D341Med (cell line): ENCODE measurements at places on chromosomes 13 and 19.

- no peak for DNase-seq
Observed at GRCh38 chr13:44271473-44271872, 102.2 kb upstream of the SERP2 start.

- peak; percentile 97 for DNase-seq
Observed at GRCh38 chr19:53394974-53395839, at the start of gene ZNF765. TSS of gene ZNF765 (plus strand) at chr19:53395149. CDS start at chr19:53398016, 2,867 bp downstream.

- peak; percentile 34 for DNase-seq
Observed at GRCh38 chr13:74136084-74136658, 2.0 kb upstream of the KLF12 start.

DNA sequence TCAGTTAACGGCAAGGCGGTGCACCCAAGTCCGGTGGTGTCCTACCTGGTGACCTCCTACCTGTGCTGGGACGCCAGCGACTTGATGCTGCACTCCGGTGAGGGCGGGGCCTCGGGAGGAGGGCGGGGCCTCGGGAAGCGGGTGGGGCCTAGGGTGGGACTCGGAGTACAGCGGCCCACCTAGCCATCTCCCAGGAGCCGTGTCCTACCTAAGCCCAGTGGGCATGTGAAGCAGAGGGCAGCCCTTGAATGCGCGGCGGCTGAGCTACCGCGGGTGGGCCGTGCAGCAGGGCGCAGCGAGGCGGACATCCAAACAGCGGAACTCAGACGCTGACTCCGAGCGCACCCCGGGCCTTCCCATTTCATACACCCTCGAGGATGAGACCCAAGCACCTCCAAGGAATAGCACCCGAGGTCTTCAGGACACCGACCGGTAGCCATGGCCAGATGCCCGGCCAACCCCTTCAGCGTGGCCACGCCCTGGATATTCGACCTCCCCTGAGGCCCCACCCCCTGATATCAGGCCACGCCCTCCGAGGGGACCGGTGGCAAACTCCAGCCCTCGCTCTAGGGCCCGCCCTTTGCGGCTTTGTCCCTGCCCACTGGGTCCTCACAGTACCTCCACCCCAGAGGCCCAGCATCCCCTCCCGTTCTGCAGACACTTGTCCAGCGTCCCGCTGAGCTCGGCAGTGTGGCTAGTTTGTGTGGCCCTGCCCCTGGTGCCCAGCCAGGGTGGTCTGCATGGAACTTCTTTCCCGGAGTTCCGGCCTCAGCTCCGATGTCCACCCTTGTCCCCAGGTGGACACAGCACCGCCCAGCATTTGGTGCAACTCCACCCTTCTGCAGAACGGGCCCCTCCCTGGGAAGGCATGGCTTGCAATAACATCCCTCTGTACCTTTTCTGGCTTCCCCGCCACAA lies 5.4 kb downstream of the KLK1 start:
- peak; percentile 62 for DNase-seq

GRCh38 chr19:14165990-14166830 lies 29.8 kb upstream of the ASF1B start:
- DNase-seq: no peak

- DNase-seq: no peak
Observed at GRCh38 chr19:48868114-48868886, at the start of gene PLEKHA4. TSS of gene PLEKHA4 (minus strand) at chr19:48868617. CDS start at chr19:48867620, 997 bp downstream.

GRCh38 chr19:42424712-42425131 lies 2.5 kb downstream of the LIPE start:
- DNase-seq: peak; percentile 45

- no peak for DNase-seq
Observed at GRCh38 chr19:296476-297225, 5.4 kb upstream of the PLPP2 start.

DNA sequence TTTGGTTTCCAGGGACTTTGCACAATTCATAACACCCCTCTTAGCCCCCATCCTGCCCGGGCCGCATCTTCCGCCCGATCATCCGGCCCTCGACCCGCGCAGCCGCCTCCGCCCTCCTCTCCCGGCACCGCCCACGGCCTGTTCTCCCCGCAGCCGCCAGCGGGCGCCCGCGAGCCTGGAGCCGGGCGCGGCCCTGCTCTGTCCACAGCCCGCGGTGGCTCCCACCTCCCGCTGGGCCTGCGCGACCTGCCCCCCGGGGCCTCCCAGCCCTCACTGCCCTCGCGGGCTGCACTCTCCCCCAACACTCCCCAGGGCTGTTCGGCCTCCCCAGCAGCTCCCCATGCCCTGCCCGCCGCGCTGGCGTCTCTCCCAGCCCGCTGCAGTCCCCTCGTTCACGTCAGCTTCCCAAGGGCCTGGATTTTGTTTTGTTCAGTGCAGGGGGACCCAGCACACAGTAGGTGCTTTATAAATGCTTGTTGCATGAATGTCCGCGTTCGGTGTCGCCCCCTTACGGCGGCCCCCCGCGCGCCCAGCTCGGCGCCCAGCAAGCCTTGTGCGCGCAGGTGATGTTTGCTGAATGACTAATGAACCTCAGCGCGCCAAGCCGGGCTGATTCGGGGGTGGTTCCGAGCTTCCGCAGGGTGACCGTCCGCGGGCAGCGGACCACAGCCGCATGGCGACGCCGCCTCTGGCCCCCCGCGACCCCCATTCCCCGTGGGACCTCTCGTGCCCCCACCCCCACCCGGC lies 4.6 kb upstream of the APC2 start:
- peak; percentile 94 for DNase-seq

DNA sequence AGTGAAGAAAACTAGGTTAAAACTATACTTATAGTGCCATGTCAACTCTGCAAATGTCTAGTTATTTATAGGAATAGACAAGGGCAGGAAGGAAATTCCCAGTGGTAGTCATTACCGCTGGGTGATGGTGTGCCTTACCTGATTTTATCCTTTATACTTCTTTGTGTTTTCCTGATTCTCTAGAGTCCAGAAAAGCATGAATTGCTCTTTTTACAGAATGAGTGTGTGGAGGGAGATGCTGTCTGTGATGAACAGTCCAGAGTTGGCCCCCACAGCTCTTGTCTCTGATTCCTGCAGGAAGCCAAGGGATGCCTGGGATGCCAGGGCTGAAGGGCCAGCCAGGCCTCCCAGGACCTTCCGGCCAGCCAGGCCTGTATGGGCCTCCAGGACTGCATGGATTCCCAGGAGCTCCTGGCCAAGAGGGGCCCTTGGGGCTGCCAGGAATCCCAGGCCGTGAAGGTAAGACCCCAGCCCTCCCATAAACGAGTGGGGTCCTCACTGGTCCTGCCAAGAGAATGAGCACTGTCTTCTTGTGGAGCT lies 83.7 kb downstream of the RAB20 start:
- no peak for DNase-seq

GRCh38 chr13:70505809-70506208 lies 397.6 kb upstream of the KLHL1 start:
- no peak for DNase-seq

- peak; percentile 92 for DNase-seq
Observed at GRCh38 chr19:4456843-4457653, 546 bp downstream of the UBXN6 start.

DNA sequence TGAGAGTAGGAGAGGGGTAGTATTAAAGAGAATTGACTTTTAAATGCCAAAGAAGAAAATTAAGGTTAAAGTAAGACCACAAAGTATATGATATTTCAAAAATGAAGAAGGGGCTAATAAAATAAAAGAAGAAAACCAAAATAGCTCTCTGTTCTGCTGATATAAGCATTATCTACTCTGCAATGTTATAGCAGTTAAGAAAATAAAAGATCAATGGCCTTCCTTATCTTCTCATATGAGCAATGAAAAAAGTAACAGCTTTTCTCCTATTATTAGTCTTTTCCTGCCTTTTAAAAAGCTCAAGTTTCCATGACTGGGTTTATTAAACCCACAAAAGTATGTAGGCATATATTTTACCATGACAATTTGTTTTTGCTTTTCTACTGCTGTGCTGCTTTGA lies 126.4 kb downstream of the TBC1D4 start:
- no peak for DNase-seq

DNA sequence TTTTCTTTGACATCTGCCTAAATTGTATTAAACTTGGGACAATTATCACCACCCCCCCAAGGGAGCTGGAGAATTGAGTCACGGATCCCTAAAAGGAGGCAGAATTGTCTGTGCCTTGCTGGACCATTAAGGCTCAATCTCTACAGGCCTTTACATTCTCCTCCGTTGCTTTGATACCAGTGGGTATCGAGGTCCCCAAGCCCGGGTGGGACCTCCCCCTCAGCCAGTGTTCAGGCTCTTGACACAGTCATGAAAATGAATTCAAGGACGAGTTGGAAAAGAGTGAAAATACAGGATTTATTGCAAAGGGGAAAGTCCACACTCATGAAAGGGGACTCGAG lies 5.6 kb downstream of the PPP1R15A start:
- DNase-seq: no peak

DNA sequence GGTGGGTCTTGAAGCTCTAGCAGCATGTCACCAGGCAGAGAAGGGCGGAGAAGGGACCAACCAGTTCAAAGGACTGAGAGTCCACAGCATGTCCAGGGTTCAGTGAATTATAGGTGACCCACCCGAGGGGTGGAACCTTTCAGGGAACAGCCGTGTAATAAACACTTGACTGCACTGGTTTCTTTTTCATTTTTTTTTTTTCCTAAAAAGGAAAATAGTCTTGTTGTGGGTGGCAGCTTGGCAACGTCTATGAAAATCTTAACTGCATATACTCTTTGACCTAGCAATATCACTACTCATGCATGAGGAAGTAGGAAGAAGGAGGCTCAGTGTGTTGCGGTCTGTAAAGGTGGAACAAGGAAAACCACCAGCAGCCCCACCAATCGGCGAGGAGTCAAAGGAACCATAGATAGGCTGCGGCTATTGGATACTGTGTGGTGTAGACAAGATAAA lies 13.0 kb upstream of the MYH14 start:
- no peak for DNase-seq

DNA sequence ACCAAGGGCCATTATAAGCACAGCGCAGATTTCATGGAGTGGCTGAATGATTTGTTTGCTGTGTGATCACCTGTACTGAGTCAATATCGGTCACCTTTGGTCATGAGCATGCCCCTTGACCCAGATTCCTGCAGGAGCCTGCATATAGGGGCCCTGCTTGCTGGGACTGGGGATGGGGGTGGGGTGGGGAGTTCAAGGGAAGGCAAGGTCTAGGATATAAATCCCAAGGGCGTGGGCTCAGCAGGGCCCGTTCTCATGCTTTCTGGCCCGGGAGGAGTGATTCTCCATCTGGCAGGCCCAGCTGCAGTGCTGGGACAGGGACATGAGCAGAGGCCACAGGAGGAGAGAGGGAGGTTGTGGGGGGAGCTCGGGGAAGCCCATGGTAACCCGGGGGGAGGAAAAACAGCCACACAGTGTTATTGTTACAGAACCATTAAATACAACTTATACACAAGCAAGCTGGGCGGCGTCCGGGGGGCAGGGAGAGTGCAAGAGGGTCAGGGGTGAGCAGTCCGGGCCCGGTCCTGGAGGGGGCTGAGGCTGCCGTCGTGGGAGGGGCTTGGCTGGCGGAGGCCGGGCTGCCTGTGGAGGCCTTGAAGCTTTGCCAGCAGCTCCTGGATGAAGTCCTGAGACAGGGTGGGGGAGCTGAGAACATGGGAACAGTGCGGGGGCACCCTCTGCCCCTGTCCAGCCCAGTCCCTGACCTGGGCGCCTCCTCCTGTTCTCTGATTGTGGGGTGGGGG lies 5.2 kb downstream of the PPP1R14A start:
- peak; percentile 60 for DNase-seq

DNA sequence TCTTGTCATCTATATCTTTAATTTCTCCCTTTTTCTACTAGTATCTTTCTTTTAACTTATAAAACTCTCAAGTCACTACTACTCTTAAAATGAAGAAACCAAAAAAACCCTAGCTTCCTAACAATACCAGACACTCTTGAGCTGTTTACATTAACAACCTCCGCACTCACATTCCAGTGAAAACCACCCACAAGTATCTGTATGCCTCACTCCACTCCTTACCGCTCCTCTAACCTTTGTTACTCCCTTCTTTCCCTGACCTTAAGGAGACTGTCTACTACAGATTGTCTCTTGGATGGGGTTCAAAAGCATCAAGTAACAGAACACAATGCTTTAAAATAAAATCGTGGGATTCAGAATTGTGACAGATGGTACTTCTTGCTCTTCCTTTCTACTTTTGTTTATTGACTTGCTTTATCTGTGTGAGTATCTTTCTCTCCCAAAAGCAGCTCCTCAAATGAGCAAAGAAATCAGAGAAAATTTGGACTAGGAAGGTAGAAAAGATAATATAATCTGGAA lies 110.0 kb upstream of the FBXL3 start:
- no peak for DNase-seq

DNA sequence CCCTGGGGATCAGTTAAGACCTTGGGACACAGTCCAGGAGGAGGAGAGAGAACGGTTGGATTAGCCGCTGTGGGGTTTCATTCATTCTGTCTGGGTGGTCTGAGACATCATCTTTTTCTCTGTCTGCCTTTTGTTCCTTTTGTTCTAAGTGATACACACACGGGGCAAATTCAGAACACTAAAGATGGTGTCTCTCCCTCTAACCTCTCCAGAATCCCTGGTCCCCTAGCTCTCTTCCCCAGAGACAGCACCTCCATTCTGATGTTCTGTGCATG lies 5.0 kb downstream of the BICRA start:
- peak; percentile 4 for DNase-seq

GRCh38 chr19:41784312-41784711 lies 12.1 kb upstream of the CEACAM3 start:
- DNase-seq: no peak

GRCh38 chr19:18487576-18488402 lies 34.1 kb downstream of the ELL start:
- no peak for DNase-seq

DNA sequence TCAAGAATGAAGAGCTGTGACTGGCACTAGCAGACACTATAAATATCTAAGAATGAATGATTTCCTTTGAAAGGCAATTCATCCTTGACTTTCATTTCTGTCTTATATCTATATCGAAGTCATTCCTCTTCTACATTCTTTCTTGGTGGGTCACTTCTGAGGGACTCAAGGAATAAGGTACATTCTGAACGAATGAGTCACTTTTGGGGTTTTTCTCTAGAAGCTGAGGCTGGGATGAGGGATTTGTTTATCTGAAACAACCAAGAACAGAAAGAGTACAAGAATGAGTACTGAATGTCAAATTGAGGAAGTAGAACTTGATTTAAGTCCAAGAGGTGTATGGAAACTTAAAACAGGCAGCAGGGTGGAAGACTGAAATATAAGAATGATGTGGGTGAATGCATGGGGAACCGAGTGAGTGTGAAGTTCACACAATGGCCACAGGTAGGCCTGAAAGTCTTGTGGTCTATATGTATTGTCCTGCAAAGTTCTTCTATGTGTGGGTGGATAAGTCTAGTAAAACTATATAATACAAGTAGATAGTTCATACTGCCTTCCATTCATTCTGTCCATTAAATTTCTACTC lies 343.9 kb downstream of the OXGR1 start:
- no peak for DNase-seq

- no peak for DNase-seq
Observed at GRCh38 chr13:20331949-20332348, 99.8 kb upstream of the GJB6 start.

DNA sequence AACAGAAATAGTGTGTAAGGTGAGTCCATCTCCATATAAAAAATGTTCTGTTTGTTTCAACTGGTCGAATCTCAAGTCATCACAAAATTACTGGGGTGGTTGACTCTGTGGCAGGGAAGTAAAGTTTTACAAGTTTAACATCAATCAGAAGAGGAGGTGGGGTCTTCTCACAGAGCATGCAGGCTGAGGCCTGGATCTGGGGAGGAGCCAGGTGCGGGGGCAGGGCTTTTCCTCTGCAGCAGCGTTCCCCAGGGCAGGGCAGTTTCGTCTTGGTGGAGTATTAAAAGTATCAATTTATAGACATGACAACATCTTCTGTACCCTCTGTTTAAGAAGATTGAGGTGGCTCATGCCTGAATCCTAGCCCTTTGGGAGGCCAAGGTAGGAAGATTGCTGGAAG lies 68.8 kb downstream of the SLC7A9 start:
- DNase-seq: no peak
